ENCODE measurements at places on chromosomes 3 and 15.

GRCh38 chr15:77940381-77940947 lies 137.0 kb downstream of the TBC1D2B start:
- no peak for DNase-seq

- DNase-seq = no peak
Measured at GRCh38 chr15:90647326-90647725, 69.8 kb upstream of the BLM start.

- DNase-seq = peak; percentile 59
Measured at GRCh38 chr15:73927476-73928240, 1.4 kb downstream of the LOXL1 start.

- DNase-seq = peak; percentile 57
Measured at GRCh38 chr15:64911311-64912186, at the start of gene ANKDD1A. TSS of gene ANKDD1A (plus strand) at chr15:64911902. CDS start at chr15:64911931, 29 bp downstream.

GRCh38 chr15:36571301-36571700 lies 8.1 kb upstream of the CDIN1 start:
- DNase-seq = peak; percentile 47
